ENCODE measurements at places on chromosomes 1 and 21. TPM values are rescaled to one million over a fixed set of nuclear protein-coding genes. Genes with fewer than 3 reads are reported as not detected.

DNA sequence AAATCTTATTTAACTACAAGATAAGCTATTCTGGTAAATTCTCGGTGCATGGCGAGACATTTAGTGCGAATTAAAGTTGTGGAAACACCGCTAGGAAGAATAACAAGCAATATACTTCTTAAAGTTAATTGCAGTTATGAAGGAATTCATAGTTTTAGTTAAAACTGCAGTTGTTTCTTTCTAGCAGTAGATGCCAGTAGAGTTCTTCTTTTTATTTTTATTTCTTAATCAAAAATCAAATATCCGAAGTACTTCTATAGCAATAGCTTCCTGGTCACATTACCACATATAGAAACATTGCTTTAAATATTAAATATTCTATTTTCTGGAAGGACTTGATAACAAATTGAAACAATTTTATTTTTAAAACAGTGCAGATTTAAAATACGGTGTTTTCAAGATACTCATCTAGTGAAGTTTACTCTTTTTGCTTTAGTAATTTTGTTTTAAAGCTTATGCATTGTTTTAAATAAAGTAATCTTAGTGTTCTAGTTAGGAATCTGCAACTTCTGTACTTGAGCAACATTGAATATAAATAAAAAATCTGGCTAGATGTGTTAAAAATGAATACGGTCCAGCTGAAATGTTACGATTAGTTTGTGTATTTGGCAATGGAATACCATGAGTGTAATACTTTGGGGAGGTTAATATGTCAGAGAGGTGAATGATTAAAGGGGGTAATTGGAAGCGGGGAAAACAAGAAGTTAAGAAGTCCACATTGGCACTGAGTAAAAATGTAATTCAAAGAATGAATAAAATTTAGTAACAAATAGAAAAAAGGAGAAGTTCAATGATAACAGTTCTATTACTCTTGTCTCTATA lies 2.7 kb upstream of the PRKACB start:
- no peak for DNase-seq

GRCh38 chr1:55555956-55556725 lies 341.0 kb upstream of the USP24 start:
- no peak for DNase-seq

GRCh38 chr1:248733566-248733965 lies 22.0 kb downstream of the LYPD8 start:
- DNase-seq = no peak

GRCh38 chr1:36846357-36846756 lies 188.0 kb downstream of the GRIK3 start:
- DNase-seq = no peak

The MPZL1 gene
- total RNA-seq = 85.2 TPM

The KRTAP19-3 gene
- total RNA-seq = not detected

DNA sequence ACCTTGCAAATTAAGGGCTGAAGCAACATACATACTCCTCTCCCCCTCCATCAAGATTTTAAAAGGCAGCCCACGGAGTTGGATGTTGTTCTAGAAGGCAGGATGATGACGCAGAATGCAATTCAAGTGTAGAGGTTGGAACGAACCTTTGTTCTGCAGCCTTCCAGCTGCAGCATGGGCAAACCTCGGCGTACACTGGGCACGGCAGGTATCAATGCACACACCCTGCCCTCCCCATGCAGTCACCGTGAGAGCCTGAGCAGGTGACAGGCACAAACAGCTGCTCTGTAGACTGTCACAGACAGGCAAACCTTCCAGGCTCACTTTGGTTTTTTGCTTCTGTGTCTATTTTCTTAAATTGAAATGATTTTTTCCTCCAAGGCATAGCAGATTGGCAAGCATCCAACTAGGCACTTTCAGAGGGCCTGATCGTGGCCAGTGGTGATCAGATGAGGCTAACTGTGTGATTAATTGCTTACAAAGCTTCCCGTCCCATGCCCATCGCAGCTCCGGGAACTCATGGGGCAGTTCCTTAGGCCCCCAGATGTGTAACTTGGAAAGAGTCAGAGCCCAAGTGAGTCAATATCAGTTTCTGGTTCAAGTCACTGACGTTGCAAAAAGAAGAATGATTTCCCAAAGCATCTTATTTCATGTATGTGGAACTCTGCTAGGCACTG lies 82.3 kb downstream of the ITPKB start:
- DNase-seq = no peak

GRCh38 chr1:43590388-43590925 lies 59.5 kb upstream of the KDM4A start:
- no peak for DNase-seq

GRCh38 chr1:245085508-245086095 lies 69.2 kb upstream of the KIF26B start:
- no peak for DNase-seq

DNA sequence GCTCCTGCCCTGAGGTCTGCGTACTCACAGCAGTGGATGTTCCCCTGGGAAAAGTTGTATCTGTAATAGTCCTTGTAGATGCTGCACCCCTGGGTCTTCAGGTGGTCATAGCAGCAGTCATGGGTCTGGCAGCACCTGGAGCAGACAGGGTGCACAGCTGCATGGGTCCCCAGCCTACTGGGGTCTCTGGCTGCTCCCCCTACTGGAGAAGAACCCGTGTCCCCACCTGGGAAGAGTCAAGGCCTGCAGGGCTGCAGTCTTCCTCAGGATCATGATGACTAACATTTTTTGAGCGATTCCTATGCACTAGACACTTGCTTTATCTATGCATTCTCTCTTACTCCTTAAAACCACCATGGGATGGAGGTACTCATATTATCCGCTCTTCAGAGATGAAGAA lies 3.9 kb downstream of the PLA2G2D start:
- peak; percentile 29 for DNase-seq

DNA sequence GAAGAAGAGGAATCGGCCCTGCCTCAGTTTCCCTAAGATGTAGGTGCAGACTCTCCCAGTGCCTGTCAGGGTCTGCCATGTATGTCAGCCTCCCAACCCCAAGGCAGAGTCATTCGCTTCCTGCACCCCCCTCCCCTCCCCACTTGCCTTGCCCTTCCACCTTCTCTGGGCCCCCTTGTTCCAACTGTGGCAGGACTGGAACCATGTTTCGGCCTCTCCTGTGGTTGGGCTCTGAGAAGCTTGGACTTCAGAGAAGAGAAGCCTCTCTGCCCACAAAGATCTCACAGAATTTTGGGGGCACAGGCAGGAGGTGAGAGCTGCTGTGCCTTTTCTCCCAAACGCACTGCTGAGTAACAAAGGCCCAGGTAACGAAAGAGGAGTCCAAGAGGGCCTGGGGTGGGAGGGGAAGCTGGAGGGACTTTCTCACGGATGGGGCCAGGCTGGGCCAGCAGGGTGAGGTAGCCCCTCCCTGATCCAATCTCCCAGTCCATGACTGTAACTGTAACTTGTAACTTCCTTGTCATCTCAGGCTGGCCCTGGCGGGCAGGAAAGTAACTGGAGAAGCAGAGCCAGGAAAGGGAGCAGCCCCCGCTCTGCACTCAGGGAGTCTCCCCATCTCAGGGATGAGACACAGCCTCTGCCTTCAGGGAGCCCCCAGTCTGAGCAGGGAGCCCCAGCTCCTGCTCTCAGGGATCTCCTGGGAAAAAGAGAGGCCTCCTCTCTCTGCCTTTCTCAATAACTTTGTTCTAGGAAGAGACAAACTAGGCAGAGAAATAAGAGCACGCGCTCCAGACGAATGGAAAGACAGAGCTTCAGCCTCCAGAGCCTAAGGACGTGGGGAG lies 11.3 kb downstream of the CRABP2 start:
- no peak for DNase-seq

The MASP2 gene
- total RNA-seq = not detected

DNA sequence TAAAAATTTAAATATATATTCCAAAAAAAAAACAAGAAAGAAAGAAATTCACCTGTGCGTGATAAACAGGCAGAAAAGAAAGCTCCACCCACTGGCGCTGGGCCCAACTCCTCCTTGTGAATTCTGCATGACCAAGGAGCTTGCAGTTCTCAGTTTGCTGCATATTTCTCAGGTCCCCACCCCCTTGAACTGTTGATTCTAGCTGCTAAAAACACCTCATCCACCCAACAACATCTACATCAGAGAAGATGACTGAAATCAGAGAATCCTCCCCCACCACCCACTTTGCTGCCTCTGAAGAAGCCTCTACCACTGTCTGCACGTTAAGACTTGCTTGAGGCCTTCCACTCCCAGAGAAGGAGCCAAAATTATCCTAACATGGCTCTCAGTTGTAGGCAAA lies 104.8 kb downstream of the RGS2 start:
- no peak for DNase-seq

Measured in upper lobe of right lung (tissue), 1 donor.